ENCODE measurements at places on chromosomes 2 and 18.

- no peak for DNase-seq
These were observed 59.6 kb downstream of the KCNF1 start for GRCh38 chr2:10971161-10971887.

DNA sequence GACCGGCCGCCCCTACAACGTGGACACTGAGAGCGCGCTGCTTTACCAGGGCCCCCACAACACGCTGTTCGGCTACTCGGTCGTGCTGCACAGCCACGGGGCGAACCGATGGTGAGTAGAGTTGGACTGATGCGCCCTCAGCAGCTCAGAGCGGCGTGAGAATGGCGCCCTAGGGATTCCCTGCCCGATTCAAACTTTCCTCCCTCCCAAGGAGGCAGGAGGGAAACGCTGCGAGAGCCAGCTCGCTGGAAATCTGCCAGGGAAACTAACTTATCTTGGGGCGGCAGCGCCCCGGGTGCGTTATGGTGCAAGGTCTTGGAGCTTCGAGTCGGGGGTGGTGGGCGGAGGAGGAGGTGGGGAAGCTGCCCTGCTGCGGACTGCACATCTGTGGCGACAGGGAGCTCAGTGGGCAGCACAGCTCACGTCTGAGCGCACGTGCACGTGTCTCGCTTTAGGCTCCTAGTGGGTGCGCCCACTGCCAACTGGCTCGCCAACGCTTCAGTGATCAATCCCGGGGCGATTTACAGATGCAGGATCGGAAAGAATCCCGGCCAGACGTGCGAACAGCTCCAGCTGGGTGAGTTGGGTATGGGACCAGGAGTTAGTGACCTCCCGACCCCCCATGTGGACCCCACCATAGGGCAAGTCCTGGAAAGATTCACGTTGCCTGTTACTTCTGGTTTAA is 697 bp downstream of the ITGA4 start:
- no peak for DNase-seq

DNA sequence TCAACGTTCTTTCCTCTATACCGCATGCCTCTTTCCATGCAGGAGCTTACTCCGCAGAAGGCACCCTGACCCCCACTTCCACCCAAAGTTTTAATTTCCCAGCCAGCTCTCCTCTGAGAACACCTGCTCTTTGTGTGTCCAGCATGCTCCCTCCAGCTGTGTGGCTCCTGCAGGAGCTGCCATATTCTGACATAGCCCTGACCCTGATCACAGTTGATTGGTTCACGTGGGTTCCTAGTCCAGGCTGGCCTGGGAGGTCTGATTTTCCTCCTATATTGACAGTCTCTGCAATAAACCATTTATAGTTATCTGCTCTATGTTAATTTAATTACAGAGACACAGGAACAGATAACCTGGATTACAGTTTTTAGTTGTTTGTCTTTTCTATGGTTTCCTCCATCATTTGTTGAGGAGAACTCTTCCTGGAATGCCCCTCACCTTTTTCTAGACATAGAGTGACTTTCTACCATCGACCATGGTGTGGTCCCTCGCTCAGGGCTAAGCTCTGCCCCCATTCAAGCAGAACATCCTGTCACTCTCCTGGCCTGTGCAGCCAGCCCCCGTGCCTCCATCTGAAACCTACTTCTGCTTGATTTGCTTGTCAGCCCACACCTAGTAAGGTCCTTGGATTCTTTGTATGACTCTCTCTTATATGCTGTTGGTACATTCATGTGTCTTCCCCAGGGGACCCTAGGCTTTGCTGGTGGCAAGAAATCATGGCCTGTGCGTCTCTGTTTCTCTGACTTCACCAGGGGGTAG is 231.5 kb downstream of the LPIN1 start:
- no peak for DNase-seq

- DNase-seq, result no peak
These were observed 955.2 kb upstream of the CELF4 start for GRCh38 chr18:38520786-38521185.

GRCh38 chr18:22219568-22220355 is 50.4 kb downstream of the GATA6 start:
- no peak for DNase-seq

DNA sequence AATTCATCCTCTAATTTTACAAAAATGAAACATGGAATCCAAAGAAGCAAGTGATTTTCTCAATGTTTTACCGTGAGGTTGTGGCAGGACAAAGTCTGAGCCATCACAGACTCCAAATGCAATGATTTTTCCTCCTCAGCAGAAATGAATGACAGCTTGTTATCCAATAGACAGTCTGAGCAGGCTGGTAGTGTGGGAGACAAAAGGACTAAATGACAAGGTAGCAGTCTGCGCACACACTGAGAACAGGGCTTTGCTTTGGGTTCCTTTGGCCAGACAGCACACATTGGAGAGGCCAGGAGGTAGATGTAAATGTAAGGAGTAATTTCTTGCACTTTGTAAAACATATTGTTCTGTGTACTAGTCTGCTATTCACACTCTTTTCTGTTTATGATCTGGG is 50.3 kb upstream of the RGPD4 start:
- DNase-seq, result no peak

- no peak for DNase-seq
These were observed 117.9 kb downstream of the NRP2 start for GRCh38 chr2:205800224-205800623.

- no peak for DNase-seq
These were observed 34.9 kb downstream of the CCDC88A start for GRCh38 chr2:55384786-55385185.

GRCh38 chr2:11026286-11026921 is 114.7 kb downstream of the KCNF1 start:
- DNase-seq, result no peak

- DNase-seq, result peak; percentile 80
These were observed 106.9 kb downstream of the ROCK1 start for GRCh38 chr18:21004726-21005125.

DNA sequence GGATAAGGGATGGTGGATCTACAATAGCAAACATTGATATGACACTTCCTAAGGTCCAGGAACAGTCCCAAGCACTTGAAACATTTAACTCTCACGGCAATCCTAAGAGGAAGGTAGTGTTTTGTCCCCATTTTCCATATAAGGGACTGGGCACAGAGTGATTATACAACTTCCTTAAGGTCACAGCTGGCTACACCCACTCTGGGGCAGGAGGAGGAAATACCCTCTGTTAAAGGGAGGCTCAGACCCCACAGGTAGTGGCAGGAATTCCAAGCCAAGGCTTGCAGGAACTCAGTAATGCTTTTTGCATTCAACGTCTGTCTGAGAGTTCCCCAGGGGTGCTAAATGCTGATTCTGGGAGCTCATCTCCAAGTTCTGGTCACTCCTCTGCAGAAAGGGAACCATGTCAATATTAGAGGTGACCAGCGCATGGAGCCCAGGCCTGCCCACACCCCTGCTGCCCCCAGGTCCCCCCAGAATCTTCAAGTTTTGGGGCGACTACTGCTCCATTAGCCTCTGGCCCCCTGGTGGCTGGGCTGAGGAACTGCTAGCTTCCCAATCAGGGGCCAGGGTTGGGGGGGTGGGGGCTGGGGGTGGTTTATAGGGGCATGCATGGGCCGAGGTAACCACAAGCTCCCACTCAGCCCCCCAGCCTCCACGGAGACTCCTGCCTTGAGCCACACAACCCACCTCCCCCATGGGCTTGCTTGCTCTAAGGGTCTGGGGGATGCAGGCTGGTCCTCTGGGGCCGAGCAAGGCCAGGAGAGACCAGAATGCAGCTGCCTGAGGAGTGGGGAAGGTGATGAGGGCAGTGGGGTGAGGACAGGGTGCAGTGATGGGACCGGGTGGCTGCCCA is 11.1 kb downstream of the OBSL1 start:
- no peak for DNase-seq

GRCh38 chr2:223725494-223725893 is 111.9 kb downstream of the AP1S3 start:
- DNase-seq, result peak; percentile 76

DNA sequence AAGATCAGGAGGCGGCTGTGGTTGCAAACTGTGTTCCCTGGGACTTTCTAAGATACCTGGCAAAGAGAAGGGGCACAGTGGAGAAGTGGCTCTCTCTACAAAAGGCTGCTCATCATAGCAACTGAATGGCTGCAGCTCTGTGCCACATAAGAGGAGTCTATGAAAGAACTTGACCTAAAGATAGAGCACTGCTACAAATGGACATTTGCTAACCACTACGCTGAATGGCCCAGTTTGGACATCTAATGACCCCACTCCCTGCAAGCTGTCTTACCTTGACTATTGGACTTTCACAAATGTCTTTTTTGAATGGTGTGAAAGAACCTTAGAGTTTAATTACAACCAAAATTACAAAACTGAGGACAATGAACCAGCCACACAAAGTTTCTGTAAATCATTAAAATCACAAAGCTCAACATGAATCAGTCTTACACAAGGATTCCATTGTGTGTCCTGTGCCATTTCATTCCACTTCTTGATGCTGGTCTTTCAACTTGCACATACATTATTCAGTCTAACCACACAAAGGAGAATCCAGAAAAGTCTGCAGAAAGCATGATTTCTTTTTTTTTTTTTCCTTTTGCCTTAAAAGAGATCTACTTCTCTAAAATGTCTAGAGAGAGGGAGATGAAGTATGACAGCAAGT is 154.0 kb downstream of the LAMA1 start:
- no peak for DNase-seq

- no peak for DNase-seq
These were observed 670 bp downstream of the KCNIP3 start for GRCh38 chr2:95297639-95298395.

GRCh38 chr2:241198381-241199279 is 10.2 kb downstream of the ANO7 start:
- no peak for DNase-seq

DNA sequence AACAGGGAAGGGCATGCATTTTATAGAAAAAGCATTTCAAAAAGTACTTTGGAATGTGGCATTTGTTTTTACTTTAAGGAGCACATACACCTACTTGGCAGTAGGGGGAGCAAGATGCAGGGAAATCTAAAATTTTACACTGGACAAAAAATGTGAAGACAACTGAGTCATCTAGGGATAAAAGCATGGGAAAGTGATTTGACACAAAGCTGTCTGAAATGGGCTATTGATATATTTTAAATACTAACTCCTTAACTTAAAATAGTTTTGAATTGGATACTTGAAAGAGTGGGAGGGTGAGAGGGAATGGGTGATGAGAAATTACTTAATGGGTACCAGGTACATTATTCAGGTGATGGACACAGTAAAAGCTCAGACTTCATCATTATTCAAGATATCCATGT is 15.8 kb downstream of the TMEM200C start:
- no peak for DNase-seq

Data from AG09319 (cell line).